Suppressor macrophage treated with lipopolysaccharide for 1 hour (primary cell): ENCODE measurements at places on chromosomes 12 and 14.

DNA sequence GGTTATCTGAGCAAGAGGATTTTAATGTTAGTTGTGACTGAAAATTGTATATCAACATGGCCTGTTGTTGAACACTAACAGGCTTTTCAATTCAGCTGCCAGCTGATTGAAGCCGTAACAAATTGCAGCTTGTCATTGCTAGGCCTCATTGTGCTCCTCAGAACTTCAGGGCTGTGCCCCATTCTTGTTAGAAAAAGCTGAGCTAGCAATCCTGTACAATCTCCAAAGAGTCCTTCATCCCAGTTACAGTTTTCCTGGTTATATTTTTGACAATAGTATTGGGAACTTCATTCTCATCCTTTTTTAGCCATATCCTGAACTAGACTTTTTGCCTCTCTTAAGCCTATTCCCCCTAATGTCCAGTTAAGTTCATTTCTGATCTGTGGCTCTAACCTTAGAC lies 564.1 kb upstream of the ATXN7L3B start:
- no peak for DNase-seq

GRCh38 chr14:43591776-43592175 lies 915.3 kb downstream of the FSCB start:
- peak; percentile 12 for DNase-seq

- DNase-seq, result no peak
These were observed 1422.3 kb downstream of the AACS start for GRCh38 chr12:126487431-126487980.

- DNase-seq, result no peak
These were observed 7.4 kb upstream of the CCDC198 start for GRCh38 chr14:57501039-57501557.

DNA sequence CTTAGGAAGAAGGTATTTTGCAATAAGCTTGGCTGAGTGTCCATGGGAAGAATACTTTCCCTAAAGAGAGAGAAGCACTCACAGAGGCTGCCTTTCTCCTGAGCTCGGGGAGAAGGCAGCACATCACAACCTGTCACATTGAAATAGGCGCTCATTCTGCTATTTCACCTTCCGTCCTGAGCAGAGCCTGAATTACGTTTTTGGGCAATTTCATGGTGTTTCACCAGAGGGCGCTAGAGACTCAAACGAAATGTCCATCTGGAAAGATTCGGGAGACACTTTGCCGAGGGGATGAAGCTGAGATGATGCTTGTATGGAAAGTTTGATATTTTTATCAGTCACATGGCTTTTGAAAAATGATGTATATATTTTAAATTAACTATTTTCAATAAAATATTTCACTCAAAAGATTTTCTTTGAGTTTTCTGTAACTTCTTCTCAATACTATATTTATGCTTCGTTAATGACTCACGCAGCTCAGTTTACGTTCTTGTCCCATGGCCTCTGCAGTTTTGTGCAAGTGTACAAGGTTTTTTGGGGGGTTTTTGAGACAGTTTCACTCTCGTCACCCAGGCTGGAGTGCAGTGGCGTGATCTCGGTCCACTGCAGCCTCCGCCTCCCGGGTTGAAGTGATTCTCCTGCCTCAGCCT lies 17.4 kb upstream of the B4GALNT3 start:
- peak; percentile 65 for DNase-seq

- peak; percentile 89 for DNase-seq
These were observed at the start of gene TXNRD1 for GRCh38 chr12:104215638-104216297. TXNRD1 (plus strand) TSS chr12:104215779; CDS start chr12:104215803, 24 bp downstream.

DNA sequence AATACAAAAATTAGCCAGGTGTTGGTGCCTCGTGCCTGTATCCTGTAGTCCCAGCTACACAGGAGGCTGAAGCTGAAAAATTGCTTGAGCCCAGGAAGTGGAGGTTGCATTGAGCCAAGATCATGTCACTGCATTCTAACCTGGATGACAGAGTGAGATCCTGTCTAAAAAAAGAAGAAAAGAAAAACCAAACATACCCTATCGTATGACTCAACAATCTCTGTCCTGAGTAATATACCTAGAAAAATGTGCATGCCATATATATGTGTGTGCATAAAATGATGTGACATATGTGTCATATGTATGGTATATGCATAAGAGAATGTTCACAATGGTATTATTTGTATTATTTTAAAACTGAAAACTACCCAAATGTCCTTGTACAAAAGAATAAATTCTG lies 261.5 kb upstream of the CLEC14A start:
- DNase-seq, result no peak

GRCh38 chr12:45730084-45730347 lies 510 bp downstream of the ARID2 start:
- no peak for DNase-seq

DNA sequence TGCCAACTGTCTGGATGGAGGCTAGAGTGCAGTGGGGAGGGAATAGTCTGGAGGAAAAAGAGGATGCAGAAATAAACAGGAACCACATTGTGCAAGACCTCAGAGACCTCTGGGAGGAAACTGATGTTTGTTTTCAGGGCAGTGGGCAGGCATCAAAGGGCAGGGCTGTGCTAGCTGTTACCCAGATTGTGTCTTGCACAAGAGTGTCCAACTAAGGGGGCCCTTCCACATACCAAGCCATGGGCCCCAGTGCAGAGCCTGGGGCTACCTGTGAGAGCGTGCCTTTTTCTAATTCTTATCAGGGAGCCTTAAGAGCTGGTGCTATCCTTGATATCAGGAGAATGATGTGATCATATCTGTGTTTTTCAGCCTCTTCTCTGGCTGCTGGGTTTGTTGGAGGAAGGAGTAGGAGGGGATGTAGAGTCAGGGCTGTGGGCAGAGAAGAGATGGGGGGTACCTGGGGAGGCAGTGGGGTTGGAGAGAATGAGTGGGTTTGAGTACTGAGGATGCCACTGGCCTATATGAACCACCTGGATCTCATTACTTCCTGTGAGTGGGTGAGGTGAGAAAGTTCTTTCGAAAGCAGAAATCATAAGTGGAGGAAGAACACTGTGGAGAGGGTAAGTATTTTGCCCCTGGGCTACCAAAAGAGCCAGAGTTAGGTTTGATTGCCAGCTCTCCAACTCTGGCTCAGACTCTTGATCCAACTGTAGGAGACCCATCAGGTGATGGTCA lies 259.2 kb upstream of the CRY1 start:
- DNase-seq, result peak; percentile 63

DNA sequence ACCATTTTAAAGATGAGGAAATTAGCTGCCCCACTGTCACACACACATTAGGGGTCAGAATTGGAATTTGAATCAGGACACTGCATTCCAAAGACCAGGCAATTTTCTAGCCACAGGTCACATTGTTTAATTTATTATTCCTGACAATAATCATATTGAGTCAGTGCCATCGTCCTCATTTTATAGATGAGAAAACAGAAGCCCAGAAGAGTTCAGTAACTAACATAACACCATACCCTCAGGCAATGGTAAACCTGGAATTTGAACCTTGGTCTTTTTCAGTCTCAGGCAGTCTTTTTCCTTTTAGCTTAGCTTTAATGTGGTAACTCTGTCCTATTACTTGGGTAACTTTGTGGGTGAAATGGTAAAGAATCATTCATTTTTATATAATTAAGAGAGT lies 330.3 kb upstream of the SYT1 start:
- DNase-seq, result no peak

GRCh38 chr14:100143934-100144333 lies 15.5 kb downstream of the DEGS2 start:
- DNase-seq, result no peak

GRCh38 chr12:12201274-12201758 lies 65.5 kb downstream of the LRP6 start:
- DNase-seq, result no peak

- no peak for DNase-seq
These were observed 1.3 kb upstream of the PLEKHG7 start for GRCh38 chr12:92701441-92701840.

DNA sequence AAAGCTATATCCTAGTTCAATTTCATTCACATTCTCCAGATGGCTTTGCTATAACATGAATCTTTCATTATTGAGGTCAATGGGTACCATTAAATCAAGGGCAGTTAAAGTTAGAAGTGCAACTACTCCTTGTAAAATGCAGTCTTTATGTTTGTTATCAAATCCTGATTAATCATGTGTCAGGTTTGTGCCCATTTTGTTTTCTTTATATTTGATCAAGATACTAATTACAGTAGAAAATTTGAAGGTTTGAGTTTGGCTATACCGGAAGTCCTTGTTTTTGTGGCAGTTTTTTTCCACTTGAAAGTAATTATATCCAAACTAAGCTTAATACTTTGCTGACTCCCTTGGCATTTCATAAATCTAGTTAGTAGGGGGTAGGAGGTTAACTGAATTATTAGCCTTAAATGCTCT lies 513.0 kb downstream of the DIO2 start:
- no peak for DNase-seq

- no peak for DNase-seq
These were observed 18.1 kb downstream of the GMFB start for GRCh38 chr14:54470701-54471100.

DNA sequence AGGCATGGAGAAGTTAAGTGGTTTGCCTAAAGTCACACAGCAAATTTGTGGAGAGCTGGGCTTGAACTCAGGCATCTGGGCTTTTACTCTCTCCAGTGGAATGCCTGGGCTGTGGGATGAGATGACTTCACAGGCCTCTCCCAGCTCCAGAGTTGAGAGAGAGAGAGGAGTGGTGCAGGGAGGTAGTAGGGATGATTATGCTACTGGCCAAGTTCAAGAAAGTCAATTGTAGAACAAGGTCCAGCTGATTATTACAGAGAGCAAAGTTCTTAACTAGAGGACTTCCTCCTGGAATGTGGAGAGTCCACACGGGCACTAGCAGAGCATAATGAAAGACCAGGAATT lies 769 bp upstream of the EMP1 start:
- DNase-seq, result no peak

GRCh38 chr14:93493054-93493453 lies 62.3 kb downstream of the UNC79 start:
- DNase-seq, result peak; percentile 72

DNA sequence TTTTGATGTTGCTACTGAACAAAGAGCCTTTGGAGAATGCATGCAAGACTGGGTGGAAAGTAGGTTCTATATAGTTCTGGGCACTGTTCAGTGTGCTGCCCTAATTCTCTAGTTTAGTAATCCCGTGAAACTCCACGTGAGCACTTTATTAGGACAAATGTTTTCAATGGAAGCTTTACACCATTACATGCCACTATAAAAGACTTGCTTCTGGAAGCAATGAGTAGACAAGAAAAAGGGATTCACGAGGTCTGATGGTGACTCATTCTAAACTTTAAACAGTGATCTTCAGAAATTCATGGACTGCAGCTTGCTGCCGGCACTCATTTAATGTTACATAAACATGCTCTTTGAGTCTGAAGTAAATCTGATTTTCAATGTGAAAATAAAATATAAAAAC lies 22.3 kb downstream of the ATG14 start:
- DNase-seq, result no peak

GRCh38 chr12:646442-647384 lies 16.5 kb downstream of the NINJ2 start:
- no peak for DNase-seq

DNA sequence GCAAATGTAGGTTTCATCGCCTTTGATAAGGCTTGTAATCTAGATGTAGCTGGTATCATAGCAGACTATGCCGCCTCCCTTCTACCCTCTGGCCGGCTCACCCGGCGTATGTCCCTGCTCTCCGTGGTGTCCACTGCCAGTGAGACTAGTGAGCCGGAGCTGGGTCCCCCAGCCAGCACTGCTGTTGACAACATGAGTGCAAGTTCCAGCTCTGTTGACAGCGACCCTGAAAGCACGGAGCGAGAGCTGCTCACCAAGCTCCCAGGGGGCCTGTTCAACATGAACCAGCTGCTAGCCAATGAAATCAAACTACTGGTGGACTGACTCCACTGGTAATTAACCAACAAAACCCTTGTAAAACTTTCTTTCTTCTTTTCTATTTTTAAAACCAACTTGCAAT lies 49.0 kb upstream of the A2ML1 start:
- DNase-seq, result no peak

DNA sequence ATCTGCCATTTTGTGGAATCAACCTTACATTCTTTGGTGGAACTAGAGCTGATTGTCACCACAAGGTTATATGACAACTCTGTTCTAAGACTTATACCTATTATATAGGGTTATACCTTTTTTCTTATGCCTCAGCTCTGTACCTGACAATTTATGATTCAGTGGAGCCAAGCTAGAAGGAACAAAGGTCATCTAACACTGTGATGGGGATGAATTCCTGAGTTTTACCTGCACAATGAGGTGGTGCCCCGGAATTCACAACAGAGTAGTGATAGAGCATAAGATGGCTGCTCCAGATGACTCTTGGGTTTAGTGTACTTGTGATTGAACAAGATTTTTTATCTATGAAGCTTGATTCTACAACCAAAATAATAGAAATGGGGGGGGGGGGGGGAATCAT lies 207.3 kb downstream of the PCNX1 start:
- DNase-seq, result no peak

DNA sequence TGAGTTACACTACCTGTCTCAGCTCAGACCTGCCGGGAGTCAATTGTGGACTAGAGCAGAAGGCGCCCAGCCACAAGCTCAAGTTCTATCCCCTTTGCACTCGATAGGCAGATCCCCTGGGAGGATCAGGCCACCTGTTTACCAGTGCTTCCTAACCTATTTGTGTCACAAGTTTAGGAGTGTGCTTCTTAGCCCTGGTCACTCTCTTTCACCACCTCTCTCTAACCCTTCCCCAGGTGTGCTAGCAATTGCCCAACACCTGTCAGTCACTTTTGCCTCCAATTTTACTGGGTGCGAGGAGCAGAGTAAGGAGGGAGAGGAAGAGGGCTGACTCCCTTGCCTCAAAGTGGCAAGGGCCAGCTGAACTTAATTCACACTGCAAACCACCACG lies 745 bp upstream of the NAA30 start:
- DNase-seq, result no peak

GRCh38 chr12:44846826-44847225 lies 29.3 kb downstream of the NELL2 start:
- no peak for DNase-seq
